ENCODE measurements at places on chromosomes 2 and 18.

GRCh38 chr2:197024206-197024605 is 97.7 kb upstream of the PGAP1 start:
- DNase-seq, result no peak

GRCh38 chr18:52715421-52715820 is 375.4 kb downstream of the DCC start:
- DNase-seq, result no peak

DNA sequence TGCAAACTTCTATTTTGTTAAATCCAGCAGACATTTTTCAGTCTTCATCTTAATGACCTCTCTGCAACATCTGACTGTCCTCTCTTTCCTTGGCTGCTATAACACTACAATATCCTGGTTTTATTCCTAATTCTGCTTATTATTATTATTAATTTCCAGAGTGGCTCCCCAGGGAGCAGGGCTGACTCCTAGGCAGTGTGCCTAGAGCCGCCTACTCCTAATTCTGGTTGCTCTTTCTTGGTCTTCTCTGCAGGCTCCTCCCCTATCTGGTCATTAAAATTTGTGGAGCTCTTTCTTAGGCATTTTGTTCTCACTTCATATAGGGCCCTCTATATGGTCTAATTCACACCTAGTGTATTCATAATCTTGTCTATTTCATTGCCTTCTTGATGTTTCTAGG is 10.8 kb downstream of the LOXL3 start:
- no peak for DNase-seq

- no peak for DNase-seq
These were observed 28.8 kb upstream of the SIX3 start for GRCh38 chr2:44912660-44913059.

DNA sequence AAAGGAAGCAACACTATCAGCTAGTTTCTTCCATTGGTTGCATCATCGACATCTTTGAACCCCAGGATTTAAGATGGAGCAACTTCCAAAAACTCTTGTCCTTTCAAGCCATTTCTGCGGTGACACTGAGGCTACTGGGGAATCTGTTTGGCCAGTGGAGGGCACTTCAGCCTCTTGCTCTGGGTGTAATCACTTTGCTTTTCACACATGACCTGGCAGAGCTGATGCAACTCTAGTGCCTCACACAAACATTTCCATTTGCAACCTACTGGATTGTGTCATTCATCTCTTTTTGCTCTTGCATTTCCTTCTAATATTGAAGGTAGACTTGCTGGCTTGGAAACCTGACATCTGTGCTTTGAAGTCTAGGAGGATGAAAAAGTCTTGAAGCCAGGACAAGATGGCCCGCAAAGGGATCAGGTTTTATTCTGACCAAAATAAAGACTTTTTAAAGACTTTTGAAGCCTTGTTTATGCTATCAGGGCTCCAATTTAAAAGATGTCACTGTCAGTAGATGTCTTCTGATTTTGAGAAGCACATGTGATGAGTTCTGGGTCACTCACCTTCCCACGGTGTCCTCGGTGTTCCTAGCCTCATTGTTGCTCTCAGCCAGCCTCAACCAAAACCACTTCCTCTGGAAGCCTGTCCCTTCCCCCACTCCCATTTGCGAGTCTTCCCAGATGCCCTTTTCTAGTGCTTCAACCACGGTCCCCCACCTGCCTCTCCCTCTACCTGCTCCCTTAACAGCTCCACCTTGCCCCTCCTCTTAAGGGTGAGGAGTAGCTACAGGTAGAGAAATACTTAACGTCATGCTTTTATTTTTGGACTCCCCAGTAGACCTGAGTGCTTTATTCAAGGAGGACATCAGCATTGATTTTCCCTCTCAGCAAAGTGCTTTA is 69.7 kb upstream of the KCNE4 start:
- DNase-seq, result peak; percentile 48

Measured in NCI-H1092 (cell line).